GM12864 (cell line): ENCODE measurements at places on chromosomes 1 and 21.

DNA sequence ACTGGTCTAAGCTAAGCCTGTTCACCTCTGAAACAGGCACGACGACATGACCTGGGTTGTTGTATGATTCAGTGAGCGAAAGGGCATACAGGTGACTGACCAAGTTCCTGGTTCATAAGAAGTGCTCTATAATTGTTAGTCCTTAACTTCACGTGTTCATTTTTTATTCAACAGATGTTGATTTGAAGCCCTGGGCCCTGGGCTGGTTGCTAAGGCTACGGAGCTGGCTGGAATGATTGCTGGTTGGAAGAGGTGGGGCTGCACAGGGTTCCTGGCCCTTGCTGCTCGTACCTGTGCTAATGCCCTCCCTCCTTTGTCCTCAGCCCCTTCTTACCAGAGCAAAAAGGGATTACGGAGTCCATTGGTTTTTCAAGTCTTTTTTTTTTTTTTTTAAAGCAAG, 111.3 kb upstream of the CSF3R start:
- no peak for DNase-seq

GRCh38 chr1:2418791-2419320, 6.5 kb upstream of the PEX10 start:
- DNase-seq: no peak

DNA sequence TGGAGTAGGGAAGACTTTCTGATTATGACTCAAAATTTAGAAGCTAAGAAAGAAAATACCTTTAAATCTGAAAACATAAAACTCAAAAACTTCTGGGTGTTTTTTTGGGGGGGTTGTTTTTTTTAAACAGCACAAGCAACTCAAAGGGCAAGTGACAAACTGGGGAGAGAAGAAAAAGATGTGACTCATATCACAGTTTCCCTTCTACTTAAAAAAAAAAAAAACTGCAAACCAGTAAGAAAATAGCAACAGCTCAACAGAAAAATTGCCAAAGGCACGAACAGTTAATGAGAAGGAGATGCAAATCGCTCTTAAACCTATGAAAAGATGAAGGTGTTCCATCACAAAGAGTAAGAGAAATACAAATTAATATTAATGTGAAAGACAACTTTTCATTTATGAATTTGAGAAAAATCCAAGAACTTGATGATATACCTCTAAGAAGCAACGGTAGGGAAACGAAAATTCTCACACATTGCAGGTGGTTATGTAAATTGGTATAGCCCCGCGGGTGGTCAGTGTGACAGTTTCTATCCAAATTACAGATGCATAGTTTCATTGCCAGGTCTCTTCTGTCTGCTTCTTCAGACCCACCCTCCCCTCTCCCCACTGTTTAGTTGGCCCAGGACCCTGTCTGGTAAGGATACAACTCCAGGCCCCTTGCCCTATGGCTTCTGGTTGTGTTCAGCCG, 9.0 kb downstream of the IFNAR2 start:
- peak; percentile 75 for DNase-seq

GRCh38 chr1:33180911-33181890, 642 bp downstream of the TRIM62 start:
- DNase-seq: peak; percentile 55

DNA sequence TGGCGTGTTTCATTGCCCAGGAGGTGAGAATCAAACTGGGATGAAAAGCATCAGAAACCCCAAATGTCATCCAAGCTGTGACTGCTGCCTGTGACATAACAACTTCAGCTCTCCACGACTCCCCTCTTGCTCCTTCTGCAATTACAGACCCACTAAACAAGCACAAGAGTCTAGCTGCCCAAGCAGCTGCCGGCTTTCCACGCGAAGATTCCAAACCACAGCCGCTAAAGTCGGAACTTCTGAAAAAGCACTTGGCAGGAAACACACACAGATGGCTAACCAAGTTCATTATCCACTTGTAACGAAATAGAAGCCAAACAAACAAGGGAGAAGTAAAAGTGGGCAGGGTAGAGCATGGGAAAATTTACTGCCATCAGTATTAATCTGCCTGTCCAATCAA, 198.1 kb downstream of the SLC35F3 start:
- no peak for DNase-seq

- DNase-seq: peak; percentile 37
Observed at GRCh38 chr1:184870319-184870718, 104.0 kb downstream of the NIBAN1 start.

DNA sequence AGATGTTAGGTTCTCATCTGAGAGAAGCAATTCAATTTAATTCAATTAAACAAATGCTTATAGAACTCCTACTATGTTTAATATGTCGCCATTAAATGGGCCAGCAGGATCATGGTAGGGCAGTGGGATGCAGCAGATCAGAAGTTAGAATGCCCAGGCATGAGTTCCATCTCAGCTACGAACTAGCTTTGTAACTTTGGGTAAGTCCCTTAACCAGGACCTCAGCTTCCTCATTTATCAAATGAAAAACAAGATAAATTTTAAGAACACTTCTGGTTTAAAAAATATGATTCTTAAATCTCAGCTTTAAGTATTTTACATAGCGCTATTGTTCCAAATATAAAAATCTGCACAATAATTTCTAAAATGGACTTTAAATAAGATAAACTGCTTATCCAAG, 67.5 kb upstream of the GFI1 start:
- DNase-seq: no peak

DNA sequence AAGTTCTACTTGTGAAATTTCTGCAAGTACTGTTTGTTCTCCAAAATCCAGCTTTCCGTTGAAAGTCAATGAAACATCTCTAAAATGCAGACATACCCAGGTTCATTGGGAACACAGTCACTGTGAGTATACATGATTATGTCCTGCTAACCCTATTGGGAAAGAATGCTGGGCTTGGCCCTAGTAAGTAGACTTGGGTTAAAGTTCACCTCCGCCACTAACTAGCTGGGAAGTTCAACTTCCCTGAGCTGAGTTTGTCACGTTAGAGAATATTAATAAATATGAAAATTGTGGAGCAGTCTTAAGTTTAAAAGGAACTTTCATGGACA, 10.5 kb upstream of the PGD start:
- no peak for DNase-seq

GRCh38 chr1:41622402-41622801, 137.9 kb upstream of the EDN2 start:
- no peak for DNase-seq

DNA sequence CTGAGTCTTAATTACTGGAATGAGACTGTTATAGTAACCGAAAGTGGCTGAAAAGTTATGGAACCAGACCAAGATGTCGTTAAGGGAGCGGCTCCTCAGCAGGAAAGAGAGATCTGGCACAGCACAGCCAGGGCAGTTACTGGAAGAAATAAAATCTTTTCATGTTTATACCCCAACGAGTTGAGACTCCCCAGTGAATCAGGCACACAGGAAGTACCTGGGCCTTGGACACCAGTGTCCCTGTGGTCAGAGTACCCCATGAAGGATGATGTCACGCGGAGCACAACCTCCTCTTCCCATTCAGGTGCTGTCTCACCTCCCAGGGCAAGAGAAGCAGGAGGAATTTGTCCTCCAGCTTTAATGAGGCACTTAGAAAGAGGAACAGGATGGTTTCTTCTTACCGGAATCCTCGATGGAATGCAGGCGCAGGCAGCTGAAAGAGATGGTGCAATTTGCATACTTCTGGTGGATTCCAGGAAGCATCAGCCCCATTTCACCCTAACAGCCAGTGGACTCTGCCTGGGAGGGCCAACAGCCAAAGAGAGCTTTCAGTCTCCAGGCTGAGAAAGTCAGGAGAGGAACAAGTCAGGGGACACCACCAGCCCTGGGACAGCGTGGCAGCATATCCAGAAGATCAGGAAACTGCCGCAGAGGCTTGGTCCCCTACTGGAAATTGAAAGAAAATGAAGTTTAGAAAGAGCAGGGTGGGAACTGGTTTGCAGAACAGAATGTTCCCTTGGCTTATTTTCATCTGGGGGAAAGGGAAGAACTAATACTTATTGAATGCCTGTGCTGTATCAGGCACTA, 35.9 kb upstream of the CTTNBP2NL start:
- DNase-seq: no peak

- no peak for DNase-seq
Observed at GRCh38 chr1:77954521-77954920, 24.4 kb downstream of the FUBP1 start.

DNA sequence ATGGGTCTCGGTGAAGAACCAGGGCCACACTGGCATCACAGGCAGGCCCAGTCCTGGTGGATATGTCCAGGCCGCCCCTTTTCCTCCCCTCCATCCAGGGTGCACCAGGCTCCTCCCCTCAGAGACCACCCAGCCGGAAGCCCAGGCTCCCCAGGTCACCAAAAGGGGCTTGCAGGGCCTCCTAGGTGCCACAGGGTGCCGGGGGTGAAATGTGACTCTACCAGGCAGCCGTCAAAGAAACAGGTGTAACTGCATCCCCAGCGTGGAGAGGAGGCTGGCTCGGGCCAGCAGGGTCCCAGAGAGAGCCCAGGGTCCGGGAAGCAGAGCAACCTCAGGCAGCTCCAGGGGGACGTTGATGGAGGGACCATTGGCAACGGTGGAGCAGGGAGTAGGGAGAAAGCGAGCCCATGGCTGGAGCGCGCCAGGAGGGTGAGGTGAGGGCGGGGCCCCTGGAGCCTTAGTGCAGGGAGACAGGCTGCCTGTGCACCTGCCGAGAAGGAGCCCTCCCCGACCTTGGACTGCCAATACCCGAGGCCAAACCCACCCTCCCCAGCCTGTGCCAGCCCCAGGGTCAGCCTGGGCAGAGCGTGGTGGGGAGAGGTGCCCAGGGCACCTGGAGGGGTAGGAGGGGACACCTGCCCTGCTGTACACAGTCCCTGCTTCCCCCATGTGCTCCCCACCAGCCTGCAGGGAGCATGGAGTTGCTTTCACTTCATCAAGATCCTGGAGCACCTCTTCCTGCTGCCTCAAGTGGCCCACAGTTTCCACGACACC, 48.3 kb upstream of the POFUT2 start:
- DNase-seq: no peak

- no peak for DNase-seq
Observed at GRCh38 chr1:1370771-1371300, 4.2 kb downstream of the AURKAIP1 start.

- DNase-seq: no peak
Observed at GRCh38 chr1:201582705-201583442, 43.9 kb downstream of the NAV1 start.

GRCh38 chr21:28776251-28776650, 216.4 kb downstream of the LTN1 start:
- DNase-seq: no peak
